Small intestine (tissue), 16 donors: ENCODE measurements at places on chromosomes 12 and 14.
A peak's percentile ranks its signal among the peaks of the same experiment; 100 is the strongest.

GRCh38 chr12:68462803-68463202 is 130.6 kb upstream of the MDM1 start:
- no peaks in the 10 kb centered on the region for H3K4me1 ChIP-seq
- H3K27ac ChIP-seq, result peak overlapping the region; percentile 41
- H3K4me3 ChIP-seq, result no peak overlapping the region
- DNase-seq, result peak; percentile 11
- H3K36me3 ChIP-seq, result no peaks in the 10 kb centered on the region

GRCh38 chr12:76108356-76108755 is 23.9 kb upstream of the NAP1L1 start:
- no peaks in the 10 kb centered on the region for H3K36me3 ChIP-seq
- DNase-seq, result no peak
- H3K27ac ChIP-seq, result no peak overlapping the region
- H3K4me1 ChIP-seq, result no peaks in the 10 kb centered on the region
- H3K27me3 ChIP-seq, result peaks cover 2% of the 10 kb centered on the region

DNA sequence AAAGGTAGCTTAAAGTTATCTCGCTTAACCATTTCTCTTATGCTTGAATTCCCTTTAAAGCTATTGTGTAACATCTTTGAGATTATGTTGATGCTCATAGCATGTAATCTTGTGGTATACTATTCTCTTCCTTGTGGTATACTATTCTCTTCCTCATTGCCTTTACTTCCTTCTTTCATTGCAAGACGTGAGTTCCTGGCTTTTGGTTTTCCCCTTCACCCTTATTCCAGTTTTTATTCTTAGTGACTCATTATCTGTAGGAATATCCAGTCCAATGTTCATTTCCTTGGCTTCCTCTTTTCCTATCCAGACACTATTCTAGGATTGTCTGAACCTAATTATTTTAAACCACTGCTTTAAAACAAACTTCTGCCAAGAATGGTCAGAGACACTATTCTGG is 564.0 kb downstream of the CCER1 start:
- no peaks in the 10 kb centered on the region for H3K36me3 ChIP-seq
- H3K4me3 ChIP-seq, result no peak overlapping the region
- H3K27me3 ChIP-seq, result no peaks in the 10 kb centered on the region
- H3K4me1 ChIP-seq, result no peaks in the 10 kb centered on the region
- no peak for DNase-seq
- no peak overlapping the region for H3K27ac ChIP-seq

GRCh38 chr14:95413289-95414215 is 93.8 kb upstream of the CLMN start:
- H3K27ac ChIP-seq, result no peak overlapping the region
- H3K27me3 ChIP-seq, result no peaks in the 10 kb centered on the region
- no peaks in the 10 kb centered on the region for H3K4me1 ChIP-seq

DNA sequence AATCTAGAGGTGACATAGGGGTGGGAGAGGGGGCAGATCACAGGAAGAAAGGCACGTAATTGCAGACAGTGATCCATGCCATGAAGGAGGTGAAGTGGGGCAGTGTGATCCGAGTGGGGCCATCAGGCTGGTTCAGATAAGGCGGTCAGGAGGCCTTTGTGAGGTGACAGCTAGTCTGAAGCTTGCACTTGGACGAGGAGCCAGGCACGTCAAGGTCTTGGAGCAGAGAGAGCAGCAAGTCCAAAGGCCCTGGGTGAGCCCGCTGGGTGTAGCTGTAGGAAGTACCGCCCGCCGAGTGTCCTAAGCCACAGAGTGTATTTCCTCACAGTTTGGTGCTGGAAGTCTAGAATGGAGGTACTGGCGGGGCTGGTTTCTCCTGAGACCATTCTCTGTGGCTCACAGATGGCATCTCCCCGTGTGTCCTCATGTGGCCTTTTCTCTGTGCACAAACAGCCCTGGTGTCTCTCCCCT is 23.6 kb downstream of the RHOF start:
- peak overlapping the region; percentile 35 for H3K27ac ChIP-seq
- DNase-seq, result peak; percentile 96
- H3K36me3 ChIP-seq, result peaks cover 48% of the 10 kb centered on the region
- no peak overlapping the region for H3K4me3 ChIP-seq
- no peaks in the 10 kb centered on the region for H3K27me3 ChIP-seq

DNA sequence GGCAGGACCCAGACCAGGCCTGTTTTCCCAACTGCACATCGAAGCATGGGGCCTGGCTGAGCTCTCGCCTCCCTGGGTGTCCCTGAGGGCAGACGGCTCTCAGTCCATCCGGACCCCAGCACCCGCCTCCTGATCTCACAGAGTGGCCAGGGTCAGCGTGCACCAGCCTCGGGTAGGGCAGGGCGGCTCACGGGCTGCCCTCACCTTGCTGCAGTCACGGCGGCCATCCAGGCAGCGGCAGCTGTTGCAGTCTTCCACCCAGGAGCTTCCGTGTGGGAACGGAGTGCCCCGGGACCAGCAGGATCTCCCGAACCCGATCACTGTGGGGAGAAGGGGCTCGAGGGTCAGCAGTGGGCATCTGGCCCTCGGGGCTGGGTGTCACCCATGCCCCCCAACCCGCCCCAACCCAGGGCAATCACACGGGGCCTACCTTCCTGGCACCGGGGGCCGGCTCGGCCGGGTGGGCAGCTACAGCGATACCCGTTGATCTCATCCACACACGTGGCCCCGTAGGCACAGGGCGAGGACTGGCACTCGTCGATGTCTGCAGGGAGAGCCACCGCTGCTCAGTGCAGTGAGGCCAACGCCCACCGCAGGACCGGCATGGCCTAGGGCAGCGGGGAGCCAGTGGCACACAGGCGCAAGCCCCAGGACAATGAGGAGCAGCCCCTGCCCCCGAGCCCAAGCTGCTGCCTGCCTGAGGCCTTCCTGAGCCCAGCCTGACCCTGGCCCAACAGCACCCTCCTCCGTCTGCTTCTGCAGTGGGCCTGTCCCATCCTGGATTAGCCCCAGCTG is 22.2 kb downstream of the JAG2 start:
- H3K4me3 ChIP-seq, result no peak overlapping the region
- no peaks in the 10 kb centered on the region for H3K4me1 ChIP-seq
- H3K27me3 ChIP-seq, result no peaks in the 10 kb centered on the region
- no peak overlapping the region for H3K27ac ChIP-seq
- H3K36me3 ChIP-seq, result peaks cover 13% of the 10 kb centered on the region

GRCh38 chr12:41339784-41340183 is 151.7 kb downstream of the PDZRN4 start:
- no peaks in the 10 kb centered on the region for H3K36me3 ChIP-seq
- no peaks in the 10 kb centered on the region for H3K27me3 ChIP-seq
- DNase-seq, result no peak
- no peaks in the 10 kb centered on the region for H3K4me1 ChIP-seq
- H3K27ac ChIP-seq, result no peak overlapping the region

DNA sequence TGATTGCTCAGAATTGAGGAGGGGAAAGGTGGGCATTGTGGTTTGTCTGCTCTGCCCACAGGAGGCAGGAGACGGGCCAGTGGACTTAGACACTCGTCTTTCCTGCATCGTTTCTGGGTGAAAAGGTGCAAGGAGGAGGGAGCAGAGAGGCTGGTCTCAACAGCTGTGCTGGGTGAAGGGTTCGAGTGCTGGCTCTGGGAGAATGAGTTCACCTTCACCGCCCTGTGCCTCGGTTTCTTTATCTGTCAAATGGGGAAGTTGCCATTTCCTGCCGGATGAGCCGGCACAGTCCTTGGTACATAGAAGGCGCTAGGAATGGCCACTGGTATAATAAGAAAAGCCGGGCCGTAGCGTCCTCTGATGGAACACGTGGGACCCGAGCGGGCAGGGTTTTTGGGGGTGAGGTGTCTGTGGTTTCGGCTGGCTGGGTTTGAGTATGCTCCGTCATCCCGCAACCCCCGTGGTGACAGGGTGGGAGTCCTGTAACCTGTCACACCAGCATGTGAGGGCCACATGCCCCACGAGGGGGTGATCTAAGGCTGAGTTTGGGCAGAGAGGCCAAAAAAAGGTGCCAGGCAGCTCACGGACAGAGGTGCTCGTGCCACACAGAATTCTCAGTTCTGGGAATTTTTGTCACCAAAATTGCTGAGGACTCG is 7.3 kb downstream of the BCL7A start:
- no peaks in the 10 kb centered on the region for H3K27me3 ChIP-seq
- no peak overlapping the region for H3K27ac ChIP-seq
- H3K4me3 ChIP-seq, result no peak overlapping the region
- DNase-seq, result no peak

DNA sequence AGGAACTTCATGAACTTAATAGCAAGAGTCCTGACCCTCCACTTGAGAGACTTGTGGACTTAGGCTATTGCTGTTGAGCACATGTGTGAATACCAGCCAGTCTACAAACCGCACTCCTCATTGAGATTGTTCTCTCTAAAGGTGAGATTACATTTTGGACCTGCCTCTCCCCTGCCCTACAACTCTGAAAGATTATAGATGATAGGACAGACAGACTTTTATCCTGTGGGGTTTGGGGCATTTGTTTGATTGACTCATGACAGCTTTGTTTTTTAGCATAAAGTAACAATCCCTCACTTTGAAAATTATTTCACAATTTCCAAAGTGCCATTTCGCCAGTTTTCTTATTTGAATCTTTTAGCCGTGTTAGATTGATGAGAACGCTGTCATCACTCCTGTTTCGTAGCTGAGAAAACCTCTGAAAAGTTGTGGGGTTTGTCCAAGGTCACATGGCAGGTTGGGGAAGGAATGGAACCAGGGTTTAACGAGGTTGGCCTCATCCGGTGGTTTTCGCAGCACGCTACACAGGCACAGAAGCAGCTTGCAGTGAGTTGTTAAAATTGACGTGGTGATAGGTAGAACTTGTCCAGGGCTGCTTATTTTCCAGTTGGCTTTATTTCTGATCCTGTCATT is 836 bp downstream of the EVL start:
- no peak for DNase-seq
- peaks cover 5% of the 10 kb centered on the region for H3K36me3 ChIP-seq
- H3K4me3 ChIP-seq, result peak overlapping the region; percentile 40

- no peak overlapping the region for H3K4me3 ChIP-seq
- no peak for DNase-seq
- H3K4me1 ChIP-seq, result no peaks in the 10 kb centered on the region
- no peaks in the 10 kb centered on the region for H3K36me3 ChIP-seq
- H3K27me3 ChIP-seq, result no peaks in the 10 kb centered on the region
- H3K27ac ChIP-seq, result no peak overlapping the region
These were observed 11.0 kb upstream of the HHIPL1 start for GRCh38 chr14:99633918-99634317.

DNA sequence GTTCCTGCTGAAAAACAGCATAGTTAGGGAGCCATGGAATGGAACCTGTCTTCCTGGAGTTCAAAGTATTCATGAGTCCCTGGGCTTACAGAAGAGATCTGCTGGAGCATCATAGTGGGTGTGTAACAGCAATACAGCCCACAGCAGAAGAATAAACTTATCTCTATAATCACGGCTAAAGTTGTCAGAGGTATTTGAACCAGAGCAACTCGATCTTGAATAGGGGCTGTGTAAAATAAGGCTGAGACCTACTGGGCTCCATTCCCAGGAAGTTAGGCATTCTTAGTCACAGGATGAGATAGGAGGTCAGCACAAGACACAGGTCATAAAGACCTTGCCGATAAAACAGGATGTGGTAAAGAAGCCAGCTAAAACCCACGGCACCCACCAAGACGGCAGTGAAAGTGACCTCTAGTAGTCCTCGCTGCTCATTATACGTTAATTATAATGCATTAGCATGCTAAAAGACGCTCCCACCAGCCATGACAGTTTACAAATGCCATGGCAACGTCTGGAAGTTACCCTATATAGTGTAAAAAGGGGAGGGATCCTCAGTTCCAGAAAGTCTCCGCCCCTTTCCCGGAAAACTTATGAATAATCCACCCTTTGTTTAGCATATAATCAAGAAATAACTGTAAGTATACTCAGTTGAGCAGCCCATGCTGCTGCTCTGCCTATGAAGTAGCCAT is 223.4 kb downstream of the PCNX1 start:
- no peaks in the 10 kb centered on the region for H3K4me1 ChIP-seq
- no peak overlapping the region for H3K4me3 ChIP-seq
- no peak overlapping the region for H3K27ac ChIP-seq

GRCh38 chr14:82776958-82777357 is 1243.3 kb upstream of the SEL1L start:
- no peaks in the 10 kb centered on the region for H3K36me3 ChIP-seq
- no peak for DNase-seq
- no peaks in the 10 kb centered on the region for H3K27me3 ChIP-seq
- H3K4me3 ChIP-seq, result no peak overlapping the region
- no peaks in the 10 kb centered on the region for H3K4me1 ChIP-seq

- no peak overlapping the region for H3K27ac ChIP-seq
- no peak overlapping the region for H3K4me3 ChIP-seq
- H3K36me3 ChIP-seq, result no peaks in the 10 kb centered on the region
- no peaks in the 10 kb centered on the region for H3K27me3 ChIP-seq
- no peaks in the 10 kb centered on the region for H3K4me1 ChIP-seq
These were observed 304.1 kb downstream of the ITPR2 start for GRCh38 chr12:26528943-26529342.

DNA sequence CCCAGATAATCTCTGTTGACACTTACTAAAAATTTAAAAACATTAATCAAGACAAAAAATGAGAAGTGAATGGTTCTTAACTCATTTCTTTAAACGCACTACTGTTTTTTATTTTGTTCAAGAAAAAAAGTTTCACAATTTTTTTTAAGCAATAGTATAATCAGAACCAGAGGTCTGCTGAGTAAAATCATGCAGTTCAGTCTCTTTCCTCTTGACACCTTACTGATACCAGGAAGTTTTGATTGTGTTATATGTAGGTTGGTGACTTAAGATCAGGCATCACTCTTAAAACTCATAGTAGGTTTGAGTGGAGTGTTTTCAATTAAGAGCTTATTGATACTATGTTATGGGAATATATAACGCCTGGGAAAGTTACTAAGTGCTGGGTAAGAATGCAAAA is 121.4 kb downstream of the TRMT5 start:
- H3K27me3 ChIP-seq, result no peaks in the 10 kb centered on the region
- H3K27ac ChIP-seq, result no peak overlapping the region
- peaks cover 6% of the 10 kb centered on the region for H3K4me1 ChIP-seq
- H3K4me3 ChIP-seq, result no peak overlapping the region
- H3K36me3 ChIP-seq, result no peaks in the 10 kb centered on the region

GRCh38 chr14:37901978-37902377 is 305.7 kb upstream of the SSTR1 start:
- no peak overlapping the region for H3K4me3 ChIP-seq
- no peaks in the 10 kb centered on the region for H3K36me3 ChIP-seq
- no peak for DNase-seq

DNA sequence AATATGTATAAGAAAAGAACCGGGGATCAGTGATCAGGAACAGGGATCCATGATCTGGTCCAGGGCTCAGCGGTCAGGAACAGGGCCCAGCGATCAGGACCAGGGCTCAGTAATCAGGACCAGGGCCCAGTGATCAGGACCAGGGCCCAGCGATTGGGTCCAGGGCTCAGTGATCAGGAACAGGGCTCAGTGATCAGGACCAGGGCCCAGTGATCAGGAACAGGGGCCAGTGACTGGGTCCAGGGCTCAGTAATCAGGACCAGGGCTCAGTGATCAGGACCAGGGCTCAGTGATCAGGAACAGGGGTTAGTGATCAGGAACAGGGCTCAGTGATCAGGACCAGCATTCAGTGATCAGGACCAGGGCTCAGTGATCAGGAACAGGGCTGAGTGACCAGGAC is 56.3 kb downstream of the TMEM121 start:
- no peaks in the 10 kb centered on the region for H3K36me3 ChIP-seq
- no peak overlapping the region for H3K4me3 ChIP-seq
- H3K27me3 ChIP-seq, result no peaks in the 10 kb centered on the region
- H3K27ac ChIP-seq, result peak overlapping the region; percentile 22
- DNase-seq, result peak; percentile 1

- peak; percentile 2 for DNase-seq
- H3K4me1 ChIP-seq, result no peaks in the 10 kb centered on the region
- no peak overlapping the region for H3K4me3 ChIP-seq
- H3K27ac ChIP-seq, result no peak overlapping the region
- no peaks in the 10 kb centered on the region for H3K36me3 ChIP-seq
- H3K27me3 ChIP-seq, result no peaks in the 10 kb centered on the region
These were observed 141.0 kb downstream of the PTPN11 start for GRCh38 chr12:112559784-112560183.
